ENCODE measurements at places on chromosomes 2 and 18.

GRCh38 chr2:37554155-37554510 lies 117.3 kb downstream of the CDC42EP3 start:
- no peak for DNase-seq

- DNase-seq: no peak
Observed at GRCh38 chr2:55088400-55088799, 38.1 kb upstream of the RTN4 start.

DNA sequence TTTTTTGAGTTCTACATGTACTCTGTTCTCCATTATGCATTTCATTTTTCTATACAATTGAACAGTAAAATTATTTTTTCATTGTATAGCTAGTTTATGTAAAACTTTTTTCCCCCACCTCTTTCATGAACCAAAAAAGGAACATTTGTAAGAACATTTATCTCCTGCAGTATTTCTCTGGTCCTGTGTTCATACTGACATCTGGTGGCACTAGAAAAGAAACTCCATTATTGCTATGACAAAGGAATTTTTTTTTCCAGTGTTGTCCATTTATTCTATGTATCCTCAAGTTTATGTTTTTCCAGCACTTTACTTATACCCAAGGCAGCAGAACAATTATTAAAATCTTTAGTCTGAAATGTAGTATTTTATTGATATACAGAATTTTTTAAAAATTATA lies 27.4 kb upstream of the CHAC2 start:
- no peak for DNase-seq

DNA sequence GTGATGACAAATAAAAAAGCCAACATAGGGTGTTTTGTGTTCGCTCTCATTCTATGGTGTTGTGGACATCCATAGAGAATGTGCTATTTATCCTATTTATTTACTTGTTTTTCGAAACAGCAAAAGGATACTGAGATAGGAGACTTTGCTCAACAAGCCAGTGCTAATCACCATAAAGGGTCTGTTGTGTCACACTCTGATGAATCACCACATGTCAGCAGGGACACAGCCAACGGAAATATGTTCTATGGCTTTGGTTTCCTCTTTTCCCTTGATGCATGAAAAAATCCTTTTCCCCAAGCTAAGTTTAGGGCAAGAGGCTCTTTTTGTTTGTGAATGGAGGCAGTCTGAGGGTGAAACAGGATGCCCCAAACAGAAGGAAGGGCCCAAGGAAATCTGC lies 154.3 kb downstream of the RNF152 start:
- no peak for DNase-seq

DNA sequence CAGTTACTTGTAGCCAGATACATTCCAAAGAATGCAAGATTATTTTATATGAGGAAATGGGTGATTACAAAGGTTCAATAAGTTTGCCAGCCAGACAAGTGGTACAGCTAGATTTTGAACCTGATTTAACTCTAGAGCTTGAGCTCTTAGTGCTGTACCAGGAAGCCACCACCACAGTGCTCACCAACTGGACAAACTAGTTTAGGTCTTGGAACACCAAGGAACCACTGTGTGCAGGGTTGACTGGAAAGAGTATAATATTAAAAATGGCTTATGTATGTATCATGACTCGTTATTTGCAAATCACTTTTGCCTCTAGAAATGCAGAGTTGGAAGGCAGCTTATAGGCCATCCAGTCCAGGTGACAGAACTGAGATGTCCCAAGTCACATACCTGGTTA lies 177.2 kb downstream of the TXNL1 start:
- no peak for DNase-seq

DNA sequence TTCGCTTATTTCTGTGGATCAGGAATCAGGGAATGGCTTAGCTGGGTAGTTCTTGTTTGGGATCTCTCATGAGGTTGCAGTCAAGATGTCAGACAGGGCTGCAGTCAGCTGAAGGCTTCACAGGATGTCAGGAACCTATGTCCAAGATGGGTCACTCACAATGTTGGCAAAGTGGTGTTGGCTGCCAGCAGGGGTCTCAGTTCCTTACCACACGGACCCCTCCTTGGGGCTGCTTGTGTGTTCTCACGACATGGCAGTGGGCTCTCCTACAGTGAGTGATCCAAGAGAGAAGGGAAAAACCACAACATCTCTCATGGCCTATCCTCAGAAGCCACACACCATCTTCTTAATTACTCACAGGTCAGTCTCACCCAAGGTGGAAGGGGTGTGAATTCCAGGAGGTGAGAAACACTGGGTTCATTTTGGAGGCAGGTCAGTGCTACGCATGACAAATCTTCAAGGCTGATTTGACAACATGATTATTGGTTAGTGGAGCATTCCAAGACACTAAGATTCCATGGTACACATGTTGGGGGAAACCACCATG lies 1.3 kb upstream of the ANTXR1 start:
- no peak for DNase-seq

- no peak for DNase-seq
Observed at GRCh38 chr2:57107353-57107752, 923.6 kb downstream of the CCDC85A start.

DNA sequence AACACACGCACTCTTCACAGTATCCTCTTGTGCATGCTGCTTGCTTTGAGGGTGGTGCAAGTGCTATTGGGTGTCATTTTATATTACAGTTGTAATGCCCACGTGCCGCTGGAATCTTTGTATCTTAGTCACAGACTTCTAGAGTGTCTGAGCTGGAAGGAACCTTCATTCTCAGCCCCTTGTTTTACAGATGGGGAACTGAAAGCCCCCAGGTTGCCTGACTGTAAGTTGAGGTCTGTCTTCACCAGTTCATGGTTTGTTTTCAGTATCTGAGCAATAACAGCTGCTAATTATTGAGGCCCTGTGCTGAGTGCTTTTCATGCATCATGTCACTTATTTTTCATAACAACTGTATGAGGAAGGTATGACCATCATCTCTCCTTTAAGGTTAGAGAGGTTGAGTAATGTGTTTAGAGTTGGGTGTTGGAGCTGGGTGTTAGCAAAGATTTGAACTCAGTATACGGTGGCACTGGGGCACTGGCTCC lies 77.0 kb downstream of the PRKCE start:
- no peak for DNase-seq

DNA sequence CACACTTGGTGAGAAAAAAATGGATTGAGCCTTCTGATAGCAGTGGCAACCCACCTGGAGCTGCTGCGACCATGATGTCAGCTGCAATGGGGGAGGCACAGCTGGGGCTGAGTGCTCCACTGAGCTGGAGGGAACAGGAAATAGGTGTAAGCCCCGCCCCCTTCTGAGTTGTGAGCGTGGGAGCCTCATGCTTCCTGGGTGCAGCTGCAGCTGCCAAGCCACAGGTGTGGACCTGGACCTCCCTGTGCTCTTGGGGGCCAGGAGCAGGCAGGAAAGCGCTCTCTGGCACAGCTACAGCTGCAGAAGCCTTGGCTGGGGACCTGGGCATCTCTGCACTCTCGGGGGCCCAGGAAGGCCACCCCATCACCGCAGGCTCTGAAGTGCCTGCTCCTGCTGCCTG lies 970.6 kb downstream of the DCDC2C start:
- peak; percentile 8 for DNase-seq

DNA sequence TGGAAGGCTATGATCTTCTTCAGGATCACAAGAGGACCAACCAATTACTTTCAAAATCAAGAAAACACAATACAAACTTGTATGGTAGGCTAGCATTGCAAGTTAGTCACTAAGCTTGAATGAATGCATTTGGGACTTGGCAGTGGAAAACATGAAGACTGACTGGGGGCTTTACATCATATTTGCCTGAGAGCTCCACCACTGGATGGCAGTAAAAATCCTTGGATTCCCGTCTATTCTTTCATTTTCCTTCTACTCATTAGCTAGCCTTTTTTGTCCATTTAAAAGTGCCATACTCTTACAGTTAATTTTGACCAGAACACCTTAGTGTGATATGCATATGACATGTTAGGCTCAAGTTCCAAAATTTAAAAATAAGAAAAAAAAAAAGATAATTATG lies 63.5 kb upstream of the RASGRP3 start:
- DNase-seq: no peak

DNA sequence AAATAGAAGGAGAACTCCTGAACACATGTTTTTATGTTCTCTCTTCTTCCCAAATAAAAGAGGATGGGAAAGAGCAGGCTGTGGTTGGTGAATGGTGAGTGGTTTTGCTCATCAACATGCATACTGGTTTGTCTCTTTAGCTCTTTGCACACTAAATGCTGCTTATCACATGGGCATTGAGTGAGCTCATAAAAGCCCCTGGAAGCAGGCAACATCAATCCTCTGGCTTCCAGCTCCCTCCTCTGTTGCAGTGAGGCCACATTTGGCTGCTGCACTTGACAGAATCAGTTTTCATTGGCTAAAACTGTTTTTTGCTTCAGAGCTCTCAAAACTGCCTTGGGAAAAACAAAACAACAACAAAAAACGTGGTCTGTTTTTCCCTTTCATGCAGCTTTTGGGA lies 1308.2 kb upstream of the NRXN1 start:
- DNase-seq: no peak

DNA sequence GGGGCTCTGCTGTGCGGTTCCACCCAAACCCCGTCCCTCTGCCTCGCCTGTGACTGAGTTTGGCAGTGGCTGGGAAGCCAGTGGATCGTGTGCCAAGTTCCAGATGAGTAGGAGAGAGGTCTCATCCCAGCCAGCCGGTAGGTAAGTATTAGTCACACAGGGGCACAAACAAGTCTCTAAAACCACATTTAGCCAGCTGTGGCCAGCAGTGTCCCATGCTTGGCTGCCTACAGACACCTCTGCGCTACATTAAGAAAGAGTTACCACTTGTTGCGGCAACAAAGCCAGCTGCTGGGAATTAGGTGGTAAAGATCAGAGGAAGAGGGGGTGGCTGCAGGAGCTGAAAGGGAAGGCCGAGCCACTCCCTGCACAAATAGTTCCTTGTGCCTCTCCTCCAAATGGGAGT lies 81.2 kb downstream of the GATA6 start:
- no peak for DNase-seq

DNA sequence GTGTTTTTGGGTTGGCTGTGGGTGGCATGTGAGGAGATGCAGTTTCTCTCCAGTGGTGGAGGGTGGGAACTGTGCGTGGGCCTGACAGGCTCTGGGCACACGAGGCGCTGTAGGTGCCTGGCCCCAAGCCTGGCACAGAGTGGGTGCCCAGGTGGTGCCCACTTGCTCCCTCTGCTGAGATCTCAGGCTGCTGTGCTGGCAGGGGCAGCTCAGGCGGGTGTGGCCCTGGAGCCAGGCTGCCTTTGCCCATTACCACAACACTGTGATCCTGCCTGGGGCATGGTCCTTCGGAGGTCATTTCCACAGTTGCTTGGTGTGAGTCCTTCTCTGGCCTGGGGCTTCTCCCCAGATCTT lies 20.4 kb downstream of the TSHZ1 start:
- no peak for DNase-seq

DNA sequence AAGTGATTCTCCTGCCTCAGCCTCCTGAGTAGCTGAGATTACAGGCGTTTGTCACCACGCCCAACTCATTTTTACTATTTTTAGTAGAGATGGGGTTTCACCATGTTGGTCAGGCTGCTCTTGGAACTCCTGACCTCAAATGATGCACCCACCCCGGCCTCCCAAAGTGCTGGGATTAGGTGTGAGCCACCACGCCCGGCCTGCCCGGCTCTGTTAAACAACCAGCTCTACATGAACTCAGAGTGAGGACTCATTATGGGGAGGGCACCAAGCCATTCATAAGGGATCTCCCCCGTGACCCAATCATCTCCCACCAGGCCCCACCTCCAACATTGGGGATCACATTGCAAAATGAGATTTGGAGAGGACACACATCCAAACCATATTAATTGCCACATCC lies 8.8 kb downstream of the ATIC start:
- DNase-seq: no peak

DNA sequence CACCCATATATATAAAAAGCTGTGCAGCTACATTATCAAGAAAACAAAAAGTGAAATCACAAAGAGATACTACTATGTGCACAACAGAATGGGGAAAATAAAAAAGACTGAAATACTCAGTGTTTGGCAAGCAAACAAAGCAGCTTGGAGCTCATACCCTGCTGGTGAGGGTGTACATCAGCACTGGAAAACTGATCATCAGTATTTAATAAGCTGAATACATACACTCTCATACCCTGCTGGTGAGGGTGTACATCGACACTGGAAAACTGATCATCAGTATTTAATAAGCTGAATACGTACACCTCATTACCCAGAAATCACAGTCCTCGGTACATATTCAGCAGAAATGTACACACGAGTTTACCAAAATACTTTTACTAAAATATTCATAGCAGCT lies 220.8 kb downstream of the SPP2 start:
- DNase-seq: no peak

DNA sequence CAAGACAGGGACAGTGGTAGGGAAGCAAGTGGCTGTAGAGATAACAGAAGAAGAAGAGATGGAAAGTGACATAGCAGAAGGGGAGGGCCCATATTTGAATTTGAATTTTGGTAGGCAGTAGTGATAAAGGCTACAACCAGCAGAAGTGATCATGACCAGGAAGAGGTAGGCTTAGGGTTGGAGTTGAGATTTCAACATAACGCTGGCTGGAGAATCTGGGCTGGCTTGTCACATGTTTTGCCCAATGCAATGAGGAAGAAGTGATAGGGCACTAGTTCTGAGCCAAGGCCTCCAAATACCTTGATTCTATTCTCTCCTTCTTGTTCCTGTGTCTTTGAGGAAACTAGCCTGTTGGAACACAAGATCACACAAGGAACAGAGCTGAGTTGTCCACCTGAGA lies 69.4 kb downstream of the SCG2 start:
- no peak for DNase-seq

GRCh38 chr18:23232331-23232730 lies 97.0 kb downstream of the CABLES1 start:
- no peak for DNase-seq

DNA sequence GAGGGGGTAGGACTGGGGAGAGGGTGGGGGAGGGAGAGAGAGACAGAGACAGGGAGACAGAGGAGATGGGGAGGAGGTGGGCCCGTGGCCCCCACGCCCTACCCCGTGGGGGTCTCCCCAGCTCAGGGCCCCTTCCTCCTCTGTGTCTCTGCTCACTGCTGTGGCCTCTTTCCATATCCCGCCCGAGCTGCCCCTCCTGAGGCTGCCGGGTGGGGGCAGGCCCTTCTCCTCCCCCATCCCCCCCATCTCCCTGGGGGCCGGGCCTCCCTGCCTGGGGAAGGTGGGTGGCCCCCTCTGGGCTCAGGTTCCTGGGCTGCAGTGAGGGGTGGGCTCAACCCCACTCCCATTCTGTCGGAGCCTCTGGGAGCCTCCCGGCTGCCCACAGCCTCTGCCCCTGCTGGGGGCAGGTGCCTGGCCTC lies 332 bp upstream of the PDCD1 start:
- no peak for DNase-seq

DNA sequence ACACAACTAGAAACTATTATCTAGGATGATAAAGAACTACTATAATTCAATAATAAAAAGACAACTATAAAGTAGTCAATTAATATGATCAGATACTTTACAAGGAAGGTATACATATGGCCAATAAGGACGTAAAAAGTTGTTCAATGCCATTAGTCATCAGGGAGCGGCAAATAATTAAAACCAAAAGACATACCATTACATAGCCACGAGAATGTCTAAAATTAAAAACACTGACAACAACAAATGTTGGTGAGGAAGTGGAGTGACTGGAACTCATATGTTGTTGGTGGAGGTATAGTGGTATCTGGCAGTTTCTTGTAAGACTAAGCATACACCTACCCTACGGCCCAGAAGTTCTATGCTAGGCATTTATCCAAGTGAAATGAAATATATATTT lies 152.4 kb downstream of the MTCL1 start:
- no peak for DNase-seq

GRCh38 chr18:54013452-54013851 lies 211.0 kb downstream of the MBD2 start:
- DNase-seq: no peak

All from activated CD4-positive, alpha-beta T cell treated with anti-CD3 and anti-CD28 coated beads, Interleukin-2, amount 50 U/mL, for 48 hours (primary cell).